ENCODE measurements at places on chromosomes 16 and 17. TPM values are rescaled to one million over a fixed set of nuclear protein-coding genes. Genes with fewer than 3 reads are reported as not detected.

The USP6 gene
- total RNA-seq = 0.09 TPM

The ANKRD11 gene
- total RNA-seq = 68.1 TPM

The SOX8 gene
- total RNA-seq = 3.0 TPM

GRCh38 chr17:76989519-76989918, 121.3 kb downstream of the MGAT5B start:
- no peak for DNase-seq

DNA sequence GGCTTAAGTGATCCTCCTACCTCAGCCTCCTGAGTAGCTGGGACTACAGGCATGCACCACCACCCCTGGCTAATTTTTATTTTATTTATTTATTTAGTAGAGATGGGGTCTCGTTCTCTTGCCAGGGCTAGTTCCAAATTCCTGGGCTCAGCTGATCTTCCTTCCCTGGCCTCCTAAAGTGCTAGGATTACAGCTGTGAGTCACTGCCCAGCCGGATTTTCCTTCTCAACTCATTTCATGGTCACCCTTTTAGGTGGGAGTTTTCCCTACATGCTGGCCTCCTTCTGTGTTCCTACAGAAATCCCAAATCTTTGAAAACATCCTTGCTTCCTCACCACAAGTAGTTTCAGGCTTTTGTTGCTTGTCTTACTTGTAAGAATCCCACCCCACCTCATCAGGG, 102.1 kb upstream of the SIAH1 start:
- DNase-seq = no peak

DNA sequence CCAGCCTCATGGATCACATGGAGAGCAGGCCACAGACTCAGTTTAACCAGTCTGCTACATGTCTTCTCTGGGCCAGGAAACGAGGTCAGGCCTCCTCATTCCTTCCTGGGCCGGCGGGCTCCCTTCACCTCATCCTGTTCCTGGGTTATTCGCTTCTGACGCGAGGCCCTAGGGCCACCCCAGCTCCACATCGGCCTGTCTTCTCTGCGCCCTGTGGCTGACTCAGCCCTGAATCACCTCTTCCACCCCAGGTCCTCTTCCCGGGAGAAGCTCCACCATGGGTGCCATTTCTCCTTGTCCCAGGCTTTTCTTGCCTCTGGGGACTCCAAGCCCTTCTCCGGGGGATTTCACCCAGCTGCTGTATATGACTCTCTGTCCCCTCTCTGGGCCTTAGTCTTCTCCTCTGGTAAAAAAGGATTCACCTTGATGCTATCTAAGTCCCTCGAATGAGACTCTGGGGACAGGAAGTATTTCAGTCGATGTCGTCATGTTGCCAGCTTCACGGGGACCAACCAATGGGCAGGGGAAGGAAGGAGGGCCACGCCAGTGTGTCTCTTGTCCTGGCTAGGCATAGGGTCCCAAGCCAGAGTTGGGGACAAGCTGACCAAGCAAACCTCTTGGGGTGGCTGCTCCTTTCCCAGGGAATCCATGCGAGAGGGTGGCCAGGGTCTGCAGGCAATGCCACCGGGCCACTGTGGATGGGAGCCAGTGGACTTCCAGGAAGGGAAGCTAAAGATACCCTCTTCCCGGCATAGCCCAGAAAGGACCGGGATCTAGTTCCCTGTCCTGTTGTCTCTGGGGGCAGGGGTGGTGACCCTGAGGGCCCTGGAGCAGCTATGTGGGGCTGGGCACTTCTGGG, 58.7 kb downstream of the SOCS3 start:
- no peak for DNase-seq

DNA sequence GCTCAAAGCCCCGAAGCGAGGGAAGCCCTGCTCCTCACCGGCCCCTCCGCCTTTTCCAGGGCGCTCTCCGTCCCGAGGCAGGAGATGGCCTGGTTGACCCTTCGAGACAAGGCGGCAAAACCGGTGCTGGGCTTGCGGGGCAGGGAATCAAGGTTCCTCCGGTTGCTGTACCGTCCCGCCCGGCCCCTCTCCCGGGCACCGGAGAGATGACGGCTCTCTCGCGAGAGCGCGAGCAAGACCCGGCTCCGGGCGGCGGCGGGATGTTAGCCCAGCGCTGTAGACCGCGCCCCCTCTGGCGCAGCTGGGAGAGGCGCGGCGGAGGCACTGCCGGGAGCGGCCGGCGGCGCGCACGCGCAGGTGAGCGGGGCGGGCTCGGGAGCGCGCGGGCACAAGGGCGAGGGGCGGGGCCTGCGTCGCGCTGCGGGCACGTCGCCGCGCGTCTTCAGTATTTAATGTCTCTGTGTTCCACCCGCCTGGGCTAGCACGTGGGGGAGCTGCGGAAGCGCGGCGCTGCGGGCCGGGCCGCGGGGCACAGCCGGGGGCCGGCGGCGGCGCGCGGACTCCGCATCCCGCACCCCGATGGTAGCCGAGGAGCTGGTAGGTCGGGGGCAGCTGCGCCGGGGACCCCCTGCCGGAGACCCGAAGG, at the start of gene AKAP1:
Gene AKAP1, plus strand, starts transcription at position 445 of the 646 bp plus-strand sequence. CDS start 20,219 bp downstream, outside the sequence.
- DNase-seq = peak; percentile 99

DNA sequence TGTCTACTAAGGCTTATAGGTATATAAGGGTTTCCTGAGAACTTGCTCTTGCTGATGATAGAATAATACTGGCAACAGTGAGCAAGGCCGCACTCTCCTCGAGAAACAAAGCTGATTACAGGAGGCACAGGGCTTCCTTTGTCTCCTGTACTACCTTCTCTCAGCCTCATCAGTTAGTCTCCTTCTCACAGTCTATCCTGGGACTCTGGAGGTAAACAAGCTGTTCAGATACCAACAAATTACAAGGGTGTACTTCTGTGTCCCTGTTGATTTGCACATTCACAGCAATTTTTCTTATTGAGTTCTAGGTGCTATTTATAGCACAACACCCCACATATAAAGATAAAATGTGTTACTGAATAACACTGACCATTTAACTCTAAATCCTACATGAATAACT, 98.7 kb downstream of the TRIM37 start:
- no peak for DNase-seq

All from neural progenitor cell (in vitro differentiated cells).